ENCODE measurements at places on chromosomes 11 and 22. TPM values are rescaled to one million over a fixed set of nuclear protein-coding genes. Genes with fewer than 3 reads are reported as not detected.

Gene INS
- total RNA-seq, result not detected

Gene ANKK1
- not detected for total RNA-seq

Gene VEGFB
- total RNA-seq, result 3.0 TPM

Gene SCGB1D2
- total RNA-seq, result not detected

Gene MRE11
- 15.6 TPM for total RNA-seq

Data from IMR-90 (cell line).